Right atrium auricular region (tissue), 2 donors: ENCODE measurements at places on chromosomes 2 and 18. TPM values are rescaled to one million over a fixed set of nuclear protein-coding genes. Genes with fewer than 3 reads are reported as not detected.

The CPO gene
- total RNA-seq: not detected

The LRRC30 gene
- not detected for total RNA-seq

The TDRD15 gene
- 1.7 TPM for total RNA-seq

The TMEM169 gene
- 0.94 TPM for total RNA-seq

The NDC80 gene
- 0.74 TPM for total RNA-seq

The SCYGR4 gene
- total RNA-seq: not detected

The ZNF804A gene
- not detected for total RNA-seq

The FEV gene
- not detected for total RNA-seq

The CD207 gene
- not detected for total RNA-seq

The CELF4 gene
- 0.22 TPM for total RNA-seq

The GPR45 gene
- total RNA-seq: not detected

The NGEF gene
- total RNA-seq: 4.8 TPM

- DNase-seq: no peak
Observed at GRCh38 chr2:187939180-187939579, 352.5 kb upstream of the GULP1 start.

- no peak for DNase-seq
Observed at GRCh38 chr2:186477790-186478189, 8.3 kb upstream of the ZC3H15 start.

GRCh38 chr2:168424971-168425370, 31.1 kb upstream of the CERS6 start:
- no peak for DNase-seq

DNA sequence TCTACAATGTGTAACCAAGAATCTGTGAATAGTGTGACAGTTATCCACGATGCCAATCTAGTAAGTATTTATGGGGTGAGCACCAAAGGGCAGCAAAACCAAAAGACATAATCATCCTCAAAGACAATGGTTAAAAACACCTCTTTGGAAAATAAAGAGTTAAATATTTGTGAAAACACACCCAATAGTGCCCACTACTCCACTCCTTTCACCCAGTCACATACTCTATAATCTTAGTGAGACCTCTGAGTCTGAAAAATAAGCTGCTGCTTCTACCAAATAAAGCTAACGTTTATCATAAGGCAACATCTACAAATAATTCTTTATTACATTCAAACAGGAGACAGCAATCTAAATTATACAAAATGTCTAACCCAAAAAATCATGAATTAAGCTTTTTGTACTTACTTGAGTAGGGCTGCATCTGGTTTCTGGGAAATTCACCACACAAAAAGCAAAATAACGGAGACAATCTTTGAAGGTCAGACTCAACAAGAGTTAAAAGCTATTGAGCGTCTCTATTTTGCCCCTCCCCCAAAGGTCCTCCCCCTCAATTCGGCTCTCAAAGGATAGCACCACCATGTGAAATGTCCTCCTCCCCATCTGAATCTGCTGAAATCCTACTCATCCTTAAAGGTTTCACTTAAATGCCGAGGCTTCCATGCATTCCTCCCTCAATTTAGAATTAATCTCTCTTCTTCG, 2.0 kb downstream of the RAPH1 start:
- no peak for DNase-seq

GRCh38 chr2:207227062-207227748, 61.5 kb upstream of the KLF7 start:
- no peak for DNase-seq

GRCh38 chr2:25822190-25823117, 55.8 kb downstream of the ASXL2 start:
- no peak for DNase-seq

- no peak for DNase-seq
Observed at GRCh38 chr2:232076272-232076671, 114.8 kb downstream of the DIS3L2 start.

DNA sequence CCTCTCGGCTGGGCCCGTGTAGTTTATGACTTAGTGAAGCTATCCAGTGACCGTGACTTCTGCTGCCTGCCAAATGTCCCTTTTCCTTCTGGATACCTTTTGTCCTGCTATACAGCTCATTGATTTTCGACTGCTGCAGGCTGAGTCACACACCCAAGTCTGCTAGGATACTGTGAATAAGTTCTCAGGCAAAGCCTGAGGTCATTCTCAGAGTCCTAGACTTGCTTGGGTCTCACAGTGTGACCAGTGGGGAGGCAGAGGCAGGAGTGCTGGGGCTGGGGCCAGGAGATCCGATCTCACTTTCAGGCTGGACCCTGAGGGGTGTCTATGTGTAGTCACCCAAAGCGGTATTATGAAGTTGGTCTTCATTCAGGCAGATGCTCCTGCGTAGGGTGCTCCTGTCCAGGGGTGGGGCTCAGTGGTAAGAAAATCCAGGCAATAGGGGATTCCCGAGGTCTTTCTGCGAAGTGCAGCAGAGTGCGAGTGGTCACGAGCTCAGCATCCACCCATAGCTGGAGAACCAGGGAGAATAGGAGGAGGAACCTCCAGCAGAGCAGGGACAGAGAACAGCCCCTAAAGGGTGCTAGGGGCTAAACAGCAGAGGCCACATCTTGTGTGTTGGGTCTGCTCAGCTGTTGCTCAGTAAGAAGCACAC, 268.6 kb upstream of the NCKAP5 start:
- peak; percentile 23 for DNase-seq

DNA sequence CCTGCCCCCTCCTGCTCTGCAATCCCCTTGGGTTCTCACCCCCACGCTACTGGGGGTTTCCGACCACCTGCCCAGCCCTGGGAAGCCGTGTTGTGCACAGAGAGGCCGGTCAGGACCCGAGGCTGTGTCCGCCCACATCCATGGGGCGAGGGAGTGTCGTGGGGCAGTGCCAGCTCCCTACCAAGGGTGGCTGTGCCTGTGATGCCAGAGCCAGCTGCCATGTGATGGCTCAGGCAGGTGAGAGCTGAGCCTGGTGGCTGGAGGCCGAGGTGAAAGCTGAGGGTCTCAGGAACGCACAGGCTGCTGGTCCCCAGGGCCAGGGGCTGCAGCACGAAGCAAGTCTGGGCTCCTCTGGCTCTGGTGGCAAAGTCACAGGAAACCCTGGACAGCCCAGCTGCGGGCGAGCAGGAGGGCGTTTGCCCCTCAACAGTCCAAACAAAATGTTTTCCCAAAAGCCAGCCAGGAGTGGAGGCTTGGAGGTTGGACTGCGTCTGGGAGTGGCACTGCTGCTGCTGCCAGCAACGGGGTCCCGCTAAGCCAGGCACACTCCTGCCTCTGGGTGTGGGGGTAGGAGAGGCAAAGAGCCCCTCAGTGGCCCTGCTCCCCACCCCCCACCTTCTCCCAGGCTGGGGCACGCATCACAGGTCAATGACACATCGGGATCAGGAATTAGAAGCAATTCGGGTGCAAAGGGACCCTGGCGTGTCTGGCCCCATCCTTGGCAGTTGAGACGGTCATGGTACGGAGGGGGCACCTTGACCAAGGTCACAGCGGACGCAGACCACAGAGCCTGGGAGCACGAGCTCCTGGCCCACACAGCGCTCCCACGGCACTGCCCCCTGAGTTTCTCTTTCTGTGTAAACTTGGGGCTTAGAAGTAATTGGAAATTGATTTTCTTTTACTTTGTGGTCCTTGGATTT, 72.4 kb upstream of the GPC1 start:
- no peak for DNase-seq

DNA sequence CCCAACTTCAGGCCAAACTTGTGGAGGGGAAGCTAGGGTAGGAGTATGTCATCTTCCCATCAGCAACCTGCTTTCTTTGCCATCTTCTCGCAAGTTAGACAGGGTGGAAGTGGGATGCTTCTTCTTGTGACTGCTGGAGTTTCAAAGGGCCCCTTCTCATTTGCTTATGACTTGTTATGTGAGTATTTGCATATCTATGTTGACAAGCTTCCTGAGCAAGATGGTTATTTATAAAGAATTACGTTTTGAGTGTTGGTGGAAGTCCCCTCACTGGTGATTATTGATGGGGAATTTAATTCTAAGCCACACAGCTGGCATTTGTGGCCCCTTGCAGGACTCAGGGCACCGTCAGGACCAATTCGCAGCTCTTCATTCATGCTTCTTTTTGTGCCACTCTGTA, 791.0 kb downstream of the LRRTM4 start:
- no peak for DNase-seq

- no peak for DNase-seq
Observed at GRCh38 chr18:1513519-1513918, 608.8 kb downstream of the ADCYAP1 start.

GRCh38 chr2:1751767-1752725, 7.7 kb upstream of the PXDN start:
- no peak for DNase-seq

GRCh38 chr2:65710356-65710755, 278.0 kb upstream of the SPRED2 start:
- no peak for DNase-seq

DNA sequence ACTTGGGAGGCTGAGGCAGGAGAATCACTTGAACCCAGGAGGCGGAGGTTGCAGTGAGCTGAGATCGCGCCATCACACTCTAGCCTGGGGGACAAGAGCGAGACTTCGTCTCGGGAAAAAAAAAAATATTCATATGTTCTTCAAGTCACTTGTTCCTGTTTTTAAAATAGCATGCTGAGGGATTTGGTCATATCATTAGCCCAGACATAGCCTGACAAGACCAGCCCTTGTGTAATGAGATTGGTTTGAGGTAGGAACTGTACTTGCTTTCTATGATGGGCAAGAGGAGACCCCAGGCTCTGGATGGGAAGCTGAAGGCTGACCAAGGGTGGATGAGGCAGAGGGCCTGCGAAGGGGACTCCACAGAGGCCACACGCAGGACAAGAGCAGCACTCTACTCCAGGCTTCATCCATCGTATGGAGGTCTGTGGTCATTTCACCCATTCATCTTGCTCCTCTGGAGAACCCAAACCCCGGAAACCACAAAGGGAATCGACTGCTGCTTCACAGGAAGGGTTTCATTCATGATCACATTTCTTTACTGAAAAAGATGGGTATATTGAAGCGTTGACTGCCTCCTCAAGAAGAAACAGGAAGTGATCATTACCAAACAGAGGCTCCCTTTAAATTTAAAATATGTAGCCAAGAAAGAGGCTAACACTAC, 87.1 kb upstream of the ZNF397 start:
- DNase-seq: no peak

- DNase-seq: no peak
Observed at GRCh38 chr2:108625186-108625827, 91.0 kb downstream of the LIMS1 start.

GRCh38 chr2:23513872-23514793, 129.2 kb downstream of the KLHL29 start:
- DNase-seq: no peak

DNA sequence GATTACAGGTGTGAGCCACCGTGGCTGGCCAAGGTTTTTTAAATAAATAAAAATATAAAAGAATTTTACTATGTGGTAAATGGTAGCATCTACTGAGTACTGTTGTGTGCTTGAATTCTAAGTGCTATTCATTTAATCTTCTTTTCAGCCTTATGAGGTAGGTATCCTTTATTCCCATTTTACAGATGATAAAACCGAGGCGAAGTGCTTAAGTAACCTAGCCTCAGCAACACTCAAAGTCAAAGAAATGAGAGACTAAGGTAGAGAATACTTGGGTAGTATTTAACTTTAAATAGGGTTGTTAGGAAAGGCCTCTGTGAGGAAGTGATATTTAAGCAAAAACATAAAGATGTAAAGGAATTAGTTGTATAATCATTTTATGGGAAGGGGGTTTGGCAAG, 5.7 kb upstream of the THOC1 start:
- DNase-seq: no peak

DNA sequence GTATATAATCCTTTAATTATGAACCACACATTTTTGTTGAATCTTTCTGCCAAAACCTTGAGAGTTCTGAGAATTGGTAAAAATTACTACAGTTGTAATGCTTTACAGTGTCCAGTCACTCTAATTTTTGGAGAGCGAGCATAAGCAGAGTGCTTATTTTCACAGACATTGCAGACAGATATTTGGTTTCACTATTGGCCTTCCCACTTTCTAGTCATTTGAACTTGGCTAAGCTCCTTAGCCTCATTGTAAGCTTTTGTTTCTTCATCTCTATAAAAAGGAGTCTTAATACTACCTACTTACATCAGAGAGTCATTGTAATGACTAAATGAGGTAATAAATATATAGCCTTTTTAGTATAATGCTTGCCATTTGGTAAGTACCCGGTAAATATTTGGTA, 80.4 kb downstream of the LCLAT1 start:
- no peak for DNase-seq

DNA sequence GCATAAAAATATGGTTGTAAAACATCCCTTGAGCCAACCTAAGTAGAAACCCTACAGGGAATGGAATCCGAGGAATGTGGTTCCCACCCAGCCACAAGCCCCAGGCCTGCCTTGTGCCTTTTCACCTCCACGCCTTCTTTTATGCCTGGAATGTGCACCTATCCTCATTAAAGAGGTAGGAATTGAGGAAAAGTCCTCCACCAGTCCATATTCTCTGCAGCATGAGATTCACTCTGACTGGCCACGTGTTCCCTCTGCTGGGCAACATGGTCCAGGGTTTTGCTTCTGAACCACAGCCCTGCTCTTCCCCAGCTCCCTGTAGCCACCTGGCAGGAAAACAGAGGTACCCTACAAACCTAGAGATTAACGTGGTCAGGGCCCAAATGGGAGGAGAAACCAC, 787.9 kb upstream of the RAB6C start:
- no peak for DNase-seq

GRCh38 chr2:57049273-57049672, 865.5 kb downstream of the CCDC85A start:
- DNase-seq: no peak

- no peak for DNase-seq
Observed at GRCh38 chr2:221402072-221402471, 170.0 kb downstream of the EPHA4 start.

- no peak for DNase-seq
Observed at GRCh38 chr2:47999512-47999911, 93.2 kb upstream of the FBXO11 start.

- DNase-seq: no peak
Observed at GRCh38 chr2:137913169-137913568, 51.1 kb upstream of the HNMT start.

DNA sequence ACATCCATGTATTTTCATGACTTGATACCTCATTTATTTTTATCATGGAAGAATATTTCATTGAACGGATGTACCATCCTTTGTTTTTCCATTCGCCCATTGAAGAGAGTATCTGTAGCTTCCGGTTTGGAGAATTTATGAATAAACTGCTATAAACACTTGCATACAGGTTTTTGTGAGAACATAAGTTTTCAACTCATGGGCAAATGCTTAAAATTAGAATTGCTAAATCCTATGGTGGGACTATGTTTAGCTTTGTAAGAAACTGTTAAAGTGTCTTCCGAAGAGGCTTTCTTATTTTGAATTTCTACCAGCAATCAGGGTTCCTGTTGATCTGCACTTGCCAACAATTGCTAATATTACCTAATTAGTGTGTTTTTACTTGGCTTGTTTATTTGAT, 938.9 kb downstream of the TDRD15 start:
- no peak for DNase-seq
